ENCODE measurements at places on chromosomes 2 and 18.

GRCh38 chr2:190802626-190803209 lies 77.9 kb upstream of the GLS start:
- no peak for DNase-seq

DNA sequence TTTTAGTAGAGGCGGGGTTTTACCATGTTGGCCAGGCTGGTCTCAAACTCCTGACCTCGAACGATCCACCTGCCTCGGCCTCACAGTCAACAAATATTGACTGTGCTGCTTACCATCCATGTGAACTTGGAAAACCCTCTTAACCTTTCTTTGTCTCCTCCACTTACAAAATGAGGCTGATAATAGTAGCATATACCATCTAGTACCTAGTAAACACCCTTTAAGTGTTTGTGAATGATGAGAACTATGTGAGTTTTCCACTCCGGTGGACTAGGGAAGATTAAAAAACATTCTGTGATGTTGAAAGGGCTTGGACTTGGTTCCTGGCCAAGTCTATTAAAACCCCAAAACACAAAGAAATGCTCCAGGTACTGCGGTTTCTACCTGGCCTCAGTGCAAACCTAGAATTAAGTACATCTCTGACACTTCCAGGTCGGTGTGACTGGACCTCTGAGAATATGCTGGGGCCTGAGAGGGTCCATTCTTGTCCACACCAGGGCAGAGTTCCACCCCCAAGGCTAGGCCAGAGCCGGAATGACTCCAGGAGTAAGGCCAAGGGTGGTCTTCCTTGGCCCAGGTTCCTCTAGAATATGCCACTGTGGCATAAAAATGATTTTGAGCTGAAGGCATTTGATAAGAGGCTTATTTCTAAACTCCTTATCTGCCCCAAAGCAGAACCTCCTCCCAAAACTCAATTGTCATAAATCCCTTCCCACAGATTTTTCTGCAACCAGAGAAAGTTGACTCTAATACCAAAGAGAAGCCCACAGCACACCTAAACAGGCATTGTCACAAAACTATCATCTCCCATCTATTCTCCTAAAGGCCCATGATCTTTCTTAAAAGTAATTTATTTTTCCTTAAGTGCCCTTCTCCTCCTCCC lies 217.5 kb downstream of the TGIF1 start:
- DNase-seq: no peak

DNA sequence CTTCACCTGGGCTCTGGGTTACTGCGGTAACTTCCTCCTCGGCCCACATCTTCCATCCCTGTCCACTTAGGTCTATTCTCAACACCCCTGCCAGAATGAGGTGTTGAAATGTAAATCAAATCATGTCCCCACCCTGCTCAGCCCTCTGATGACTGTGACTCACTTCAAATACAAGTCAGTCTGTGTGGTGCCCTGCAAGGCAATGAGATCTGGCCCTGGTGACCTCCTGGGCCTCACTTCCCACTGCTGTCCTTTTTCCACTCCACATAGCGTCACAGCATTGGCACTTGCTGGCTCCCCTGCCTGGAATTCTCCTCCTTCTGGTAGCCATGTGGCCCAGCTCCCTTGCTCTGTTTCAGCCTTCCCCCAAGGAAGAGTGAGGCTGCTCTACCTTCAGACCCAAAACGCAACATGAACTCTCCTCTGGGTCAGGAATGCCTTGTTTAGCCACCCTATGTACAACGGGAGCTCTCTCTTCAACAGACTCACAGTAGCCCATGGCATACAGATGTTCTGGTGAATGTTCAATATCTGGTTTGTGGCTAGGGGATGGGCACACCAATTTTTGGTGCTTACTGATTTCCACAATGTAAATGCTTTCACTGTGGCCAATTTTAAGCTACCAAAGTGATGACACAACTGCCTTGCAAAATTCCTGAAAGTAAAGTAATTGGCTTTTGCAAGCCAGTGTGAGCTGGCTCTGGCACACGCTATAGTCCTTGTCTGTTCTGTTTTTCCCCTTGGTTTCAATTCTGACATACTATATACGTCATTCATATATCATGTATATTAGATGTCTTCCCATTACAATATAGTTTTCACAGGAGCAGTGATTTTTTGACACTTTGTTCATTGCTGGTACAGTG lies 550.3 kb upstream of the HS6ST1 start:
- DNase-seq: no peak

DNA sequence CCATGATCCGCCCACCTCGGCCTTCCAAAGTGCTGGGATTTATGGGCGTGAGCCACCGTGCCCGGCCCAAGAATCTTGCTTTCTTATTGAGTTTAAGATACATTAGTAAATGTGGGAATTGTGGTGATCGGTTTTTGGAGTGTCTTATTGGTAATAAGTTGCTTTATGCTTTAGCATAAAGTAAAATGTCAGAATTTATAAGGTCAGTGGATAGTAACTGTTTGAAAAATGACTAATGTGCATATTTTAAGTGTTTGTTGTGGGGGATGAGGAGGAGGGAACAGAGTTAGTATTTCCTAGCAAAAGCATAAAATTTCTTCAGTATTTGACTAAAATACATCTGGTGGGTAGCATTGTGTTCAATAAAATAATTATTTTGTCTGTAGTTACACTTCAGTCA lies 77.4 kb downstream of the SLC39A10 start:
- no peak for DNase-seq

DNA sequence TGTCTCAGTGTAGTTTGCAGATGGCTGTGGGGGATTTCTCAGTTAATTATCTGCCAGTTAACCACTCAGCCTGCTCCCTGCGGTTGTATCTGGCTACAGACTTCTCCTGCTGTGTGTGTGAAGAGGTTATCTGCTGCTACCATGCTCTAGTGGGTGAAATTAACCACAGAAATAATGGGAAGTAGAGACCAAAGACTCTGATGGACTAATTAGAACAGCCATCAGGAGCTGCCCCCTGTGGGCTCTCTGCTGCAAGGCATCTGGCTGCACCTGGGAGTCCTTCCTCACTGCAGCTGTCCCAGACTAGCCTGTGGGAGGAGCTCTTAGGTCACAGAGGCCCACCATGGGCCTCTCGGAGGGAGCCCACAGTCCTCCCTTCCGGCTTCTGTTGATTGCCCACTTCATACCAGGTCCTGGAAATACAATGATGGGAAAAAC lies 66.6 kb downstream of the CTIF start:
- DNase-seq: no peak

DNA sequence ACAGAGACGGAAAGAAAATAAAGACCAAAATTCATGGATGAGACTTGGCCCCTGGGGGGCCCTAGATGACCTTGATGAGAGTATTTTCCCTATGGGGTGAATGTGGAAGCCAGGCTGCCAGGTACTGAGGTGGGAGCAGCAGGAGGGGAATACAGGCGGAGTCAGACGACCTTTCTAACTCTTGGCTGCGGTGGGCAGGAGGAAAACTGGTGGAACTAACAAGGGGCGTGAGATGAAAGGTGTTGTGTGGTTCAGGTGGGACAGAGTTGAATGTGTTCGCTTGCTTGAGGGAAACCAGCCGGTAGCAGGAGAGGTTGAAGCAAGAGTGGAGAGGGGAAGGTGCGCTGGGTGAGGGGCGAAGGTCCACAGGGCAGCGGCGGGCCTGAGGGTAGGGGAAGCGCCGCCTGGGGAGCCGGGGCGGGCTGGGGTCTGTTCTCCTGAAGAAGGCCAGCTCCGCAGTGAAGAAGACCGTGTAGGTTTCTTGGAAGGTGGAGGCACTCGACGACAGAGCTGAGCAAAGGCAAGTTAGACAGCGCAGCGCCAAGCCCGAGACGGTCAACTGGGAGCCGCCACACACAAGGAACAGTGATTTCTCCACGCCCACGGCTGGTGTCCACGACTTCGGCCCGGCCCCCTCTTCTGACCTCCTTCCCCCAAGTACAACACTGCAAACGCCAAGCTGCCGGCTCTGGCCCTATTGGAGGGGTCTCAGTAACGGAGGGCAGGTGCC lies 61.7 kb downstream of the GNAL start:
- DNase-seq: no peak

DNA sequence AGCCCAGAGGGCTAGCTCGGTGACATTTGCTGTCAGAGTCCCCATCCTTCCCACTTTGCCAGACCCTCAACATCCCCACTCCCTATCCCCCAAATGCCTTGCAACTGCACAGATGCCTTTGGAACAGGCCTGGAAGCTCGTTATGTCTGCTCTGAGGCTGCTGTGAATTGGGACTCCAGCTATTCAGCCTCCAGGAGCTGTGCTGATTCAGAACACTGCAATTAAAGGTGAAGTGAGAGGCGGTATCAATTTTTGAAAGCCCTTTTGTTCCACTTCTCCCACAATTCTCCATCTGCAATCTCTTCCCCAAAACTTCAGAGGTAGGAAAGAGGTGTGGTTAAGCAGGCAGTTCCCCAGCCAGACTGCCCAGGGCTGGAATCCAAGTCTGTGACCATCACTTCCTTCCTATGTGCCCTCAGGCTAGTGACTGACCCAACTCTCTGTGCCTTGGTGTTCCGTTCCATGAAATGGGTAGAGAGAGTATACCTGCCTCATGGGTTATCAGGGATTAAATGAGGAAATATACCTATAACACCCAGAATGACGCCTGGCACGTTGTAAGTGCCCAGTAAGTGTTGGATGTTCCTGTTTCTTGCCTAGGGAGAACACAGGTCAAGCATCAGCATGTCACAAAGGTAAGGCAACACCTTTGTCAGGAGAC lies 17.5 kb downstream of the NOSTRIN start:
- no peak for DNase-seq

Data from AG09309 (cell line).